ENCODE measurements at places on chromosomes 1 and 21.

DNA sequence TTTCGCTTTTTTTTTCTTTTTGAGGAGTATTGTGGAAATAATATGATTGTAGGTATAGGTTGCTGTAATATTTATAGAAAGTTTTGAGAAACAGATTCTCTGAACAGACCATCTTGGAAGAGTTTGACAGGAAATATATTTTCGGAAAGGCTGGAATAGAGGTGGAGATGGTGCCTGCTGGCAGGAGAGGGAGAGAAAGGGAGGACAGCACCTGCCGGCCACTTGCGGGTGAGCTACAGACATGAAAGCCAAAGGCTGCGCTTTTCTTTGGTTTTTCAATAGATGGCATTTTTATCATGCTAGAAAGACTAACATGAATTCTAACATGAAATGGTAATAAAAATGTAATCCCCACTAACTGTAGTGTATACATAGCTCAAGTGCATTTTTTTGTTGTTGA is 82.1 kb downstream of the CAMTA1 start:
- DNase-seq = no peak

GRCh38 chr1:75328691-75329090 is 194.5 kb downstream of the LHX8 start:
- DNase-seq = no peak

DNA sequence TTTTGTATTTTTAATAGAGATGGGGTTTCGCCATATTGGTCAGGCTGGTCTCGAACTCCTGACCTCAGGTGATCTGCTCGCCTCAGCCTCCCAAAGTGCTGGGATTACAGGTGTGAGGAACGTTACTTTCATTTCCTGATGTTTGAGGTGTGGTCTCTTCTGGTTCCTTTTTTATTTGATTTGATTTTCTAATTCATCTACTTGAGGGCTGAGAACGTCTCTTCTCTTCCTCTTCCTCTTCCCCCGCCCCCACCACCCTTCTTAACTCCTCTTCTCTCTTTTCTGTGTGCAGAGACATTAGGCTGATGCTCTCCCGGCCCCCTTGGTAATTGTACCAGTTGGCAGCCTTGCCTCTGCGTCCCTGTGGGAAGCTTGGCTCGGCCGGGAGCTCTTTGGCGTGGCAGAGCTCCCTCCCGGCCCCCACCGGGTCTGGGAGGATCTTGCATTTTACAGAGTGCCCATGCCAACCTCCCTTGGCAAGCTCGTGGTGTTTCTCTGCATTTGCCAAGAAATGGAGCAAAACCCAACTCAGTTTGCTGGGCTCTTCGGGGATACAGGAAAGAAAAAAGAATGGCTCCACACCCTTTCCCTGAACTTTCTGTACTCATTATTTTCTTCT is 19.9 kb downstream of the CRYAA start:
- no peak for DNase-seq

DNA sequence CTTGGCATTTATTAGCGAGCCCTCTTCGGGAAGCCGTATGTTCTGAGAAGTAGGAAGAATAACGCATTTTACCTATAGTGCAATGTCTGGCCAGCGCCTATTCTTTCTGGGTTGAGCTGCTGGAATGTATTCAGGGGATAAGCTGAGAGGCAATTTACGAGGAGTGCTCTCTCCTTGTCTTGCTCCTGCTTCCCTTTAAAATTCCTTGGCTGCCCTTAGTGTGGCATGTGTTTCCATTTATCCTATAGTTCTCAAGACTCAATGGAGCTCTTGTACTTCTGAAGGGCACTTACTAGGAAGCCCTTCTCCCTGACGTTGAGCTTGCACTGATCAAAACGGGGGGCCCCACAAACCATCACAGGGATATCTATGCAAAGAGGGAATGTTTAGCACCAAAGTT is 364.6 kb downstream of the DISC1 start:
- DNase-seq = no peak

DNA sequence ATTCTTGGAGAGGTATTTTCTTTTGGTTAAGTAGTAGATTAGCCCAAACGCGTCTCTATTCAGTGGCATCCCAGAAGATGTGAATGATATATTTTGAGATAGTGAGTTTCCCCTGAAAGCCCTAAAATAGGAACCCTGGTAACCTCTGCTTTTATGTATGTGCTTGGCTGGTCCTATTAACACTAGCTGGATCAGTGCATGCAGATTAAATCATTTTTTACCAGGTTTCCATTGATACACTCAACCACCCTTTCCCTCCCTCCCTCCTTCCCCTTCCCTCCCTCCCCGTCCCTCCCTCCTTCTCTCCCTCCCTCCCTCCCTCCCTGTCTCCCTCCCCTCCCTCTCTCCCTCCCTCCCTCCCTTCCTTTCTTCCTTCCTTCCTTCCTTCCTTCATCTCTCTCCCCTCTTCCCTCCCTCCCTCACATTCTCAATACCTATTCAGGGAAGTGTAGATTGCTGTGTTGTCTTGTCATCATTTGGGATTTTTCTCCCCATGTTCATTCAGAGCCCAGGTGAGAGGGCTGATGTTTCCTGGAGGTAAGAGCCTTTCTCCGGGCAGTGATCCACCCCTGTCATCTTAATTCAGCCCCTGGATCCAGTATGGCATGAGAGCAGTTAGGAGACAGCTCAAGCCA is 406.8 kb downstream of the PRDM2 start:
- no peak for DNase-seq

DNA sequence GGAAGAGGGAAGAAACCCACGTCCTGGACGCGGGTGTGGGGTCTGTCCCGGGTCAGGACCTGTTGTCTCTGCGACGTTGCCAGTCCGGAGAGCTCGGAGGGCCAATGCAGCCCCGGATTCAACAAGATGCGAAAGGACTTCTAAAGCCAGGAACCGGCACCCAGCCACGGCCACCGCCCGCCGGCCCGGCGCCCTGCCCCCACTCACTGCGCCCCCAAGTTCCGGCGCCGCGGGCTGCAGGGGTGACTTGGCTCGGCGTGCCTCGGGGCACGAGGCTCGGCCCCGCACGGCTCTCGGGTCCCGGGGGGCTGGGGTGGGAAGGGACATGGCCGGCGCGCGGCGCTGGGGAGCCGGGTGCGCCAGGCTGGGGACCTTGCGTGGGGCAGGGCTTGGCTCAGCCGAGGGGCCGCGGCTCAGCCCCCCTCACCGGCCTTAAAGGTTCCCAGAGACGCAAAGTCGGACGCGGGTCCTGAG is 51.8 kb upstream of the H6PD start:
- no peak for DNase-seq

DNA sequence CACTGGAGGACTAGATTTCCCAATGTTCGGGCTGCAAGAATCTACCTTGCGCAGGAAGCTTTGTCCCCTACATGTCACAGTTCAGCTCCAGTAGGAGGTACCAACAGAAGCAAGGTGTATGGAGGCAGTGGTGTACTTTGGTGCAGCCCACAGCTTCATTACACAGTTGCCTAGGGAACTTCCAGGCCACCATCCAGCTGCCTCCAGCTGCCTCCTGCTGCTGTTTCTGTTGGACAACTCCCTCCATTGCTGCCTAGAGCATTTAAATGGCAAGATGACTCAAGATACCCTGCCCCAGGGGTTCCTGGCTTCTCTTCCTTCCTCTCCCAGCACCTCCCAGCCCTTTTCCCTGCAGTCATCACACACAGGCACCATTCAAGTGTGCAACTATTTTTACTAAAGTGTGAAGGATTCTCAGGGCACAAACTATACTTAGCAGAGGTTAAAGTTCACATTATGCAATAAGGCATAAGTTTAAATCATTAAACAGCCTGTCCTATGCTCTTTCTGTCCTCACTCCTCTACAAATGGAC is 39.0 kb upstream of the ATP1A1 start:
- DNase-seq = no peak

GRCh38 chr1:44828841-44829440 is 14.1 kb downstream of the PTCH2 start:
- no peak for DNase-seq

GRCh38 chr1:59522925-59523505 is 226.1 kb downstream of the FGGY start:
- DNase-seq = no peak

DNA sequence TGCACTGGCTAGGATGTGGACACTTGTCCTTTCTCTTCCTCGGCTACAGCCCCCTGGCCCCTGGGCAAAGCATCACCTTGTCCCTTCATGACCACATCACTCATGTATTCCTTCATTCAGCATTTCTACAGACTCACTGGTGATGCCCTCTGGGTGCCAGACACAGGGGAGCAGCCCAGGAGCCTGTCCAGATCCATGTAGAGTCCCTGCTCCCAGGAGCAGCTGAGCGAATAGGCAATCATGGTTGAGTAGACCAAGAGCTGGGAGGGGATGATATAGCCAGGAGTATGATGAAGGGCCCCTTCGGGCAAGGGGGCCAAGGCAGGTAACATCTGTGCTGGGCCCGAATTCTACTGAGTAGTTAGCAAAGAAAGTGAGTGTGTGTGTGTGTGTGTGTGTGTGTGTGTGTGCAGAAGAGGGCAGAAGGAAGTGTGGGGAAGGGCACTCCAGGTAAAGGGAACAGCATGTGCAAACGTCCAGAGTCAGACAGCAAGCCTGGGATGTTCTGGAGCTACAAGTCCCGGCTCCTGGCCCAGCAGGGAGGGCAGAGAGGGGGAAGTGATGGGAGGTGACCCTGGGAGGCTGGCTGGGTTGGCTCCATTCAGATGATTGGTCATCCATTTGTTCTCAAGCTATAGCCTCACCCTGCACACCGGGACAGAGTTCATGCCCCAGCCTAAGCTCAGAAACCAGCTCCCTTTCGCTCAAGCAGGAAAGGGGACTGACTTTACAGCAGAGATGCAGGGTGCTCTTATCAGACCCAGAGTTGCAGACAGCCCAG is 21.0 kb upstream of the PIK3CD start:
- DNase-seq = no peak

GRCh38 chr1:6105763-6106162 is 60.1 kb downstream of the KCNAB2 start:
- DNase-seq = no peak

DNA sequence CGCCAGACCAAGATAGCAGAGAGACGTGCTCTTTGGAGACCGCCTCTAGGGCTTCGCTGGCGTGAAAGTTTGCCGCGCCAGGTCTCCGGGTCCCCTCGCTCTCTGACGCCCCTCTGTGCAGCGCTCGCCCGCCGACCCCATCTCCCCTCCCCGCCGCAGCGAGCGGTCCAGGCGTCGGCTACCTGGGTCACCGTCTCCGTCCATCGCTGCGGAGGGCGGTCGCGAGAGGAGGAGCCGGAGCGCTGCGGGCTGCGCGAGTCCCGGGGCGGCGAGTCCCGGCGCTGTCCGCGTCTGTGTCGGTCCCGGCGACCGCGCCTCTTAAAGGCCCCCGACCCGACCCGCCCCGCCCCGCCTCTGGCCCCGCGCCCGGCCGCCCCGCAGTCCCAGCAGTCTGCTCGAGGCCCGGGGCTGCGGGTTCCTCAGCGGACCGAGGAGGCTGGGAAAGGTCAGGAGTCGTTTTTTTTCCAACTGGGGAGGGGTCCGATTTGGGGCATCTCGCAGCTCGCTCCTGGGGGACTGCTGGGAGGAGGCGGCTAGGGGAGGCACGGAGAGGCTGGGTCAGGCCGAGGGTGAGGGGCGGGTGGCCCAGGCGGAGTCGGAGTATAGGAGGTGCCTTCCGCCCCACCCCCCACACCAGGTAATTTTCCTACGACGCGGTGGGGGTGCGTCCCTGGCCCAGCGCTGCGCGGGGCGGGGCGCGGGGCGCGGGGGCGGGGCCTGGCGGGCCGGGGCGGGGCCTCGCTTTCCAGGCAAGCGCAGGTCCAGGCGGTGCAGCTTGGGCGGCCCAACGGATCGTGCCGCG is at the start of the genes FBXO2 and FBXO44:
TSS of gene FBXO2 (minus strand) at position 293 of the 802 bp plus-strand sequence. CDS start at position 204, 89 bp downstream.
TSS of gene FBXO44 (plus strand) at position 741 of the 802 bp plus-strand sequence. CDS start 959 bp downstream, outside the sequence.
- no peak for DNase-seq

DNA sequence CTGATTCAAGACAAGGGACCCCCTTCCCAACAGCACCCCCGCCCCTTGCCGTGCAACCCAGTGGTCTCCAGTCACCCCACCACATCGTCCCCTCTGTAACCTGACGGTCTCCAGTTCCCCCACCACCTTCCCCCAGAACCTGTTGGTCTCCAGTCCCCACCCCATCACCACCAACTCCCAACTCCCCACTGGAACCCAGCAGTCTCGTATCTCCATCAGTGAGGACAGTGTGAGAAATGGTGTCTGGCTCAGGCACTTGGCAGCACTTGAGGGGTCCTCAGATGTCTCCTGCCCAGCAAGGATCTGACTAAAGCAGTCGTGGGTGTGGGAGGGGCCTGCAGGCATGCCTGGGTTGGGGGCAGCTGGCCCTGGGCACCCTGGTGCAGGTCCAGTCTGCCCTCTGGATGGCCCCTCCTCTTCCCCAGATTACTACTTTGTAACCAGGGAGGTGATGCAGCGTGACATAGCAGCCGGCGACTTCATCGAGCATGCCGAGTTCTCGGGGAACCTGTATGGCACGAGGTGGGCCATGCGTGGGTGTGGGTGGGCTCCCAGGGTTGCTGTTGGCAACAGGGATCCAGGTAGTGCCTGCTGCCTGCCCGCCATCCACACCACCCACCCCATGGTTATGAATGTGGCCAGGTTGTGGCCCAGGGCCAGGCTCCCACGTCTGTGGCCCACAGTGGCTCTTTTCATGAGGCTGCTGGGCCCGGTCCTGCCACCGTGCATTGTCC is 3.1 kb upstream of the GJC2 start:
- no peak for DNase-seq

DNA sequence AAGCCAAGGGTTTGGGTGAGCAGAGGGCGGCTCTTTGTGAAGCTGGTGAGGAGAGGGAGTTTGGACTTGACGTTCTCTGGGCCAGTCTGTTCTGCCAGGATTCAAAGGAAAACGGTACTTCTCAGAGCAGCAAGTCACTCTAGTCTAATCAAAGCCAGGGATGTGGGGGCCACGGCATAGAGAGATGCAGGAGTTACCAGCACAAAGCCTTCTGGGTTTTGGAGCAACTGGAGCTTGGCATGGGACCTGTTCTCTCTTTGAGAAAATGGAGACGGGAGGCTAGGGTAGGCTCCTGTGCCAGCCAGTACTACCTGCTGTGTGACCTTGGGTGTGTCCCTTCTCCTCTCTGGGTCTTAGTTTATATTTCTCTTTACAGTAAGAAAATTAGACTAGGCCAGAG is 2.1 kb downstream of the TXLNA start:
- no peak for DNase-seq

Measured in stimulated activated CD8-positive, alpha-beta memory T cell treated with anti-CD3 and anti-CD28 coated beads, Interleukin-7, amount 100 ng/mL, for 48 hours (primary cell).